ENCODE measurements at places on chromosomes 3 and 15.

DNA sequence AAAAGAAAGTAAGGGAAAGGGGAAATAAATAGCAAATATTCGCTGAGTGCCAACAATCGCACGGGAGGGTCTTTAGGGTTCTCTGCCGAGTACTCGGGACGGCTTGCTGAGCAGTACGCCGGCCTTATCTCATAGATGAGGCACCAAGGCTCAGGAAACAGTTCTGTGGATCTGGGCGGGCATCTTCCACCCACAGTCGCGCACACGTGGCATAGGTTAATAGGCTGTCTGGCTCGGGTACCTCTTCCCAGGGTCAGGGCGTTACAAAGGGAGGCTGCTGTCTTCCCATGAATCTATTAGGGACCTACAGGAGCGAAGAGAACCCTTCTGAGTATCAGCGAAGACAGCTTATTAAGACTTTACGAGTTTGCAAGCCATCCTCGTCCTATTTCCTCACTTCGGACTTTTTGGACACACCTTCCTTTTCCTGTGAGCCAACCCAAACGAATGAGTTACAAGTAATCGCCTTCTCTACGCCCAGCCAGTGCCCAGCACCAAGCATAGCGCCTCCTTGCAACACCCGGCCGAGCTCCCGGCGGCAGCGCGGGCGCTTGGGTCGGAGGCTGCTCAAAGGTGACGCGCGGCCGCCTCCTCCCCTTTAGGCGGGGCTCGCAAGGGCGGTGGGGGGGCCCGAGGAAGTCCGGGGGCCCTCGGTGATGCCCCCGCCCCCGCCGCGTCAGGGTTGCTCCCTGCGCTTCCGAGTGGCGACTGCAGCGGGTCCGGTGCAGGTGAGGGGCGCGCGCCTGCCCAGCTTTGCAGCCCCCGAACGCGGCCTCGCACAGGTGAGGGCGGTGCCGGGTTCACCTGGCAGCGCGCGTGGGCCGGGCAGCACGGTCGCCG is at the start of gene MCTP2:
MCTP2 (plus strand) TSS at position 679 of the 840 bp plus-strand sequence. CDS start 66,705 bp downstream, outside the sequence.
- peak; percentile 76 for DNase-seq

- no peak for DNase-seq
Observed at GRCh38 chr3:28547677-28548076, 199.1 kb upstream of the AZI2 start.

DNA sequence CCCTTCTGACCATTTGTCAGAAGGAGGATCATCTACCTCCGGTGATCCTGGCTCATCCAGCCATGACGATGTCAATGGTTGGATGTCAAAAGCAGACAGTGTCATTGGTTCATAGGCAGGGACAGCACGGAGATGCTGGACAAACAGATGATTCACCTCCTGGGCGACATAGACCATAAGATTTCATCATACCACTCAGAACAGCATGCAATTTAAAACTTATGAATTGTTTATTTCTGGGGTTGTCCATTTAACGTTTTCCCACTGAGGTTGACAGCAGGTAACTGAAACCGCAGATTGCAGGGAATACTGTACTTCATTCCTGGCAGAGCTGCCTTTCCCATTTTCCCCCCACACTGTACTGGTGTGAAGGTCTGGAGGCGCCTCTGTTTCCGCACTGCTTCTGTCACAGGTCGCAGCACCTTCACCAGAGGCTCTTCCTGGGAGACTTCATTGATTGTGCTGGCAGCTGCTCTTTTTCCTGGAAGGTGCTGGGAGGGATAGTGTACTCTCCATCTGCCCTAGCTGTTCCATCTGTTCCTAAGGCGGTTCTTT is 32.5 kb upstream of the TMOD3 start:
- no peak for DNase-seq

DNA sequence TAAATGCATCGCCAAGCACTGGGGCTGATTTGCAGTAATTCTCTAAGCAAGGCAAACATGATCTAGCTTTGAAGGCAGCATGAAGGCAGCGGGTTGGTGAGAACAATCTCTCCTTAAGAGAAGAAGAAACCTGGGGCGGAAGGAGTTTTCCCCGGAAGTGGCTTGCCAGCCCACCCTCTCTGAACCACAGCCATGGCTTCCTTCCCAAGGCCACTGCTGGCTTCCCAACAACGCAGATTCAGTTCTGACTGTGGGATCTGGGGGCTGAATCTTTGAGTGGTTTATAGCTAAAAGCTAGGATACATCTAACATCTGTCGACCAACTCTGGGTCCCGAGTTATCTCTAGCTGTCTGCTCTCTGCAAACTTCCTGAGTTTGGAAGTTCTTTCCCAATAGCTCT is 4.3 kb upstream of the CPN2 start:
- DNase-seq, result no peak

DNA sequence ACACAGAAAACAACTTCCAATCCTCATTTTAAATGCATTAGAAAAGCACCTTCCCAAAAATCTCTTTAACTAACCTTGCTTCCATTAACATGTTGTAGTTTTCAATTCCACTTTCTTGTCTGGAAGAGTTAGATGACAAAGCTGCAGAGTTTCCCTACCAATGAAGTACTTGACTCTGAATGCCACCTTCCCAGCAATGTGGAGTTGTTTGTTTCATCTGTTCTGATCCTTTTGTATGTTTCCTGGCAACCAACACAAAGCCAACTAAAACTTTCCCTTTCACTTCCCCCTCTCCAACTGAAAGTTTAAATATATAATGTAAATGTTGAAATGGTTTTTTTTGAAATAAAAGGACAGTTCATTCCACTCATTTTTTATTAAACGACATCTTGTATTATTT is at the start of gene WDR49:
WDR49 (minus strand) TSS at position 183 of the 400 bp plus-strand sequence. CDS start 517 bp downstream, outside the sequence.
- DNase-seq, result no peak

- no peak for DNase-seq
Observed at GRCh38 chr3:141248064-141248463, 16.4 kb downstream of the PXYLP1 start.

GRCh38 chr3:152127058-152127457 is 141.7 kb upstream of the MBNL1 start:
- no peak for DNase-seq

DNA sequence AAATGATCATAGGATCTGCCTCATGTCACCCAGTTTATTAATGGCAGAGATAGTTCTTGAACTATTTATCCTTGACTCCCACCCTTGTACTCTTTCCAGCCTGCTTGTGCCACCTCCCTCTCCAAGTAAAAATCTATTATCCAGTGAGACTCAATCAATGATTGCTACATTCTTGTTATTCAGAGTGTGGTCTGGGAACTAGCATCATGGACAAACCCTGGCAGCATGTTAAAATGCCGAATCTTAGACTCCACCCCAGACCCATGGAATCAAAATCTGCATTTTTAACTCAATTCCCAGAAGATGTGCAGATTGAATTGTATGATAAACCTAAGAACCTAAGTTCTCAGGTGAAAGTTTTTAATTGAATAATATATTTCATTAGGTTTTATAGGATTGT is 34.7 kb upstream of the PYDC2 start:
- DNase-seq, result no peak

DNA sequence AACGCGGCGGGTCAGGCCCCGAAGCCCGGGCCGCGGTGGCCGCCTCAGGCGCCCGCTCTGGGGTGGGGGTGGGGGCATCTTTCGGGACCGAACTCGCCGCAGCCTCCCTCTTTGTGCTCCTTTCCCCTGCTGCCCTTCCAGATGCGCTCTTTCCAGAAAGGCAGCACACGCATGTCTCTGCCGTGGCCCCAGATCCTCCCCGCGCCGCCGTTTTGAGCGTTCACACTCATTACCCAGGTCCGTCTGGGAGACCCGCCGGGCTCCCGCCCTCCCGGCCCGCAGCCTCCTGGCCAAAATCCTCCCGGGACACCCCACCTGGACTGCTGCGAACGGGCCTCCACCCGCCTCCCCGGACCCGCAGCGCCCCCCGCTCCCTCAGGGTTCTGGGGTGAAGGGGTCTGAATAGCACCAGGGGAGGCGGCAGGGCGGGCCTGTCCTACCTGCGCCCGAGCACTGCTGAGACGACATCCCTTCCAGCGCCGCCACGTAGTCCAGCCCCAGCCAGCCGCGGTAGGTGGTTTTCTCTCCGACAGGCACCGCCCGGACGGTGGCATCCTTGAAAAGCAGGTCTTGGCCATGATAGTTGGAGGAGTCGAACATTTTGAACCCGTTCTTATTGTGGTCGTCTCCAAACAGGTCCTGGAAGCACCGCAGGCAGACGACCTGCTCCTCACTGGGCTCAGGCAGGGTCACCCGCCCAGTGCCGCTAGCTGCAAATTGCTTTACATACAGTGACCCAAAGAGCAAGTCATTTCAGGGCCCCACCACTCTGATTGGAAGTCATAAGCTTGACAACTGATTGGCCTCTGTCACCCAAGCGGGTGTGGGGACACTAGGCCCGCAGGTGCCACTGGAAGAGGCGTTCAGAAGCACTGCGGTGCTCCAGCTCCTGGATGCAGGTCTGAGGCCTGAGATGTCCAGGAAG is 25.9 kb downstream of the MELTF start:
- DNase-seq, result peak; percentile 13

GRCh38 chr3:170848292-170848917 is 21.6 kb downstream of the RPL22L1 start:
- DNase-seq, result no peak

GRCh38 chr3:129313415-129313664 is 34.7 kb downstream of the HMCES start:
- no peak for DNase-seq

DNA sequence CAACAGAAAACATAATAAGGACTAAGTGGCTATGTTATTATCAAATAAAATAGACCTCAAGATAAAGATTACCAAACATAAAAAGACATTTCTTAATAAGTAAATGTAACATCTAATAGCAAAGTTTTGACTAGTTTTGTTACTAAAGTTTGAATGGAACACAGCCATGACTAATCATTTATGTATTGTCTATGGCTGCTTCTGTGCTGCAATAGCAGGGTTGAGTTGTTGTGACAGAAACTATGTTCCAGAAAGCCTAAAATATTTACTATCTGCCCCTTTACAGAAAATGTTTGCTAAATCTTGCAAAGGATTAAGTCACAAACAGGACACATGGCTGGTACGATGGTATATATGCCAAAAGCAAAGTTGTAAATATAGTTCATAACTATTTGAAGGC is 37.9 kb upstream of the MYH15 start:
- no peak for DNase-seq

GRCh38 chr3:123374016-123374415 is 74.9 kb downstream of the ADCY5 start:
- no peak for DNase-seq

- no peak for DNase-seq
Observed at GRCh38 chr3:13484851-13485590, 4.9 kb downstream of the HDAC11 start.

DNA sequence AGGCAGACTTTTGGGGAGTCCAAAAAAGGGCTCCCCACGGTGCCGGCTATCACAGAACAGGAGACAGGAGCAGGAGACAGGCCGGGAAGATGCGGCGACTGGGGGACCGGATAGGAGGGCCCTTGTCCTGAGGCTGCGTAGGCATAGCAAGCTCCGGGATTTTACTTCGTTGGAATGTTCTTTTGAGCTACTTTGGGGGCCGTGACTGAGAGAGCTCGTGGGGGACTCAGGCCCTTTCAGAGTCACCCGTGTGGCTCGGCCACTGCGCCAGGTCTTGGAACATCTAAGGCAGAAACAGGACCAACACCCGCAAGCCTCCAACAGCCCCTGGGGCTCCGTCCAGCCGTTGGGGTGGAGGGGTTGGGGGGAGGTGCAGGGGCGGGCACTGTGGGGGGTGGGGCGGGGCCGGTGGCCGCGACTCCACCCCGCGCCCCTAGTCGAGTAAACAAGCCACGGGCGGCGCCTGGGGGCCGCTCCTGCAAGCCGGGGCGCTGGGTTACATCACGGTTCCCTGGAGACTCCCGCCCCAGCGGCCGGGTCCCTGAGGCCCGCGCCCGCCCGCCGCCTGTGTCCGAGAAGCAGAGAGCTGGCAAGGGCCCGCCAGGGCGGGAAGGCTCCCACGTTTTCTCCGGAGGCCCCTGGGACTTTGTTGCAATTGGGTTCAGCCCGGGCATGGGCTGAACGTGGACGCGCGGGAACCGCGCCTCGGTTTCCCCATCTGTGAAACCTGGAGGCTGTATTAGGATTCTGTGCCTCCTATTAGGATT is 23.3 kb upstream of the C15orf39 start:
- DNase-seq, result no peak

DNA sequence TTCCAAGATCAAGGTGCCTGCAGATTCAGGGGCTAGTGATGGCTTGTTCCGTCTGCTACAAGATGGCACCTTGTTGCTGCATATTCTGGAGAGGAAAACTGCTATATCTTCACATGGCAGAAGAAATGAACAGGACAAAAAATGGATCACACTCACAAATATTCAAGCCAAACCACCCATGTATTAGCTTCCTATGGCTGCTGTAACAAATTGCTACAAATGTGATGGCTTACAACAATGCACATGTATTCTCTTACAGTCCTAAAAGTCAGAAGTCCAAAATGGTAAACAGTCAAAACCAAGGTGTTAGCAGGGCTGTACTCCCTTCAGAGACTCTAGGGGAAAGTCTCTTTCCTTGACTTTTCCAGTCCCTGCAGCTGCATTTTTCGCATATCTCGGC is 55.8 kb downstream of the TRIM42 start:
- DNase-seq, result no peak

DNA sequence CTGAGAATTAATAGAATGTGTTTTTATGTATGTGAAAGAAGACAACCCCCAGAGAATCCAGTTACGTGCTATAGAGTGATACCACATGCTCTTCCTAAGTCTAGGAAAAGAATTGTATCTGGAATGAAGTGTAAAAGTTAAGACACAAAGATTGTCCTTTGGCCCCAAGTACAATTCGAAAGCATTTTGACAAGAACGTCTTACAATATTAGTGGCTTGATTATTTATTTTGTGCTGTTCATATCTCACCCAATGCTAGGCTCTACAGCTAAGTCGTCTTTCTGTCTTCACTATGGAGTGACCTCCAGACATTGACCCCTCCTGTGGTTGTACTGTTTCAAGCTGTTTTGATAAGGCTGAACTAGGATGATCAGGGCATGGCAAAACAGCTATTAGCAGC is 345.7 kb upstream of the C2CD4B start:
- DNase-seq, result no peak

- no peak for DNase-seq
Observed at GRCh38 chr3:59321881-59322540, 272.2 kb upstream of the CFAP20DC start.

DNA sequence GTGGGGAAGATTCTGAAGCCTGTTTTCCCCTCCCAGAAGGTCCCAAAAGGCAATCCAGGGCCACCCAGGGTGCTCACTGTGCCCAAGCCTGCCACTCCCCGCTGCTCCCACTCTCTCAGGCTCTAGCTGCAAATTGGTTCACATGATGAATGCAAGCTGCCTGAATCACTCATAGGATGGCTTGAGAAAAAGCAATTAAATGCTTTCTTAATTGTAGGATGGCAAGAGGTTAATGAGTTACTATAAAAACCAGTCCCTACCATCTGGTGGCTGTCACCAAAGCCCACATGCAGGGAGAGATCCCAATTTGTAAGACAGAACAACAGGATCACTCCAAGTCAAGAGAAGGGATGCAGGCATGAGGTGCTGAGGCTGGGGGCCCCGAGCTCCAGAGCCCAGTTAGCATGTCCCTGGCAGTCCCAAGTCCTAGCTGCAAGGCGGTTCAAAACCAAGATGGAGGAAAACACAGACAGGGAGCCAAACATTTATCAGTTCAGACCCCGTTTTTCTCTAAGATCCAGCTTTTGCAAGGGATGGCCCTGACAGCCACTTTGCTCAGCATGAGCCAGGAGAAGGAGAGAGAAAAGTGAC is 207.1 kb downstream of the UACA start:
- no peak for DNase-seq
